ENCODE measurements at places on chromosomes 4 and X. TPM values are rescaled to one million over a fixed set of nuclear protein-coding genes. Genes with fewer than 3 reads are reported as not detected.
A peak's percentile ranks its signal among the peaks of the same experiment; 100 is the strongest.

GRCh38 chrX:136953867-136954787 lies 73.6 kb upstream of the RBMX start:
- DNase-seq: peak; percentile 25

DNA sequence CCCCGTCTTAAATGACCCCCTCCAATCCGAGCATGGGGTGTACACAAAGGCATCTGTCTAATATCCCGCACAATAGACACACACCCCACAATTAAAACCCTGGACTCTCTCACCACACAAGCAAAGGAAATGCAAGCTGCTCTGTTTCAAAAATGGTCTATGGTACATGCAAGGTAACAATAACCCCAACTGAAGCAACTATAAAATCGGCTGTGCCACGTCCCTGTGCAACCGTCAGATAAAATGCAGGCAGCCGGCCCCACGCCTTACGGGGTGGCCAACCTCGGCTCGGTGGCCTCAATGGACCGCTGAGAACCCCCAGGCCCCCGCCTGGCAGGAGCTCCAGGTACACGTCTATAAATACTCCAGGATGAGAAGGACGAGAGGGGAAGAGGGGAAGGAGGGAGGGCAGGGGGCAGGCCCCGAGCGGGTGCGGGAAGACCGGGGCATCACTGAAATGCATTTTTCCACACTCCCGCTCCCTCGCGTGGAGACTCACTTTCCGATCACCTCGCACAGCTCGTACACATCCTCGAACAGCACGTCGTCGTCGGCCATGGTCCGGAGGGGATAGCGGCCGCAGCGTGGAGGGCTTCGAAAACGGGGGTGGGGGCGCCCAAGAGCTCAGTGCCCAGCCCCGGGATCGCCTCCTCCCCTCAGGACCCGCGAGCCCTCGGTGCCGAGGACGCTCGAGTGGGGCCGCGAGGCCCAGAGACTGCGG lies 763 bp downstream of the CASK start:
- DNase-seq: peak; percentile 13

DNA sequence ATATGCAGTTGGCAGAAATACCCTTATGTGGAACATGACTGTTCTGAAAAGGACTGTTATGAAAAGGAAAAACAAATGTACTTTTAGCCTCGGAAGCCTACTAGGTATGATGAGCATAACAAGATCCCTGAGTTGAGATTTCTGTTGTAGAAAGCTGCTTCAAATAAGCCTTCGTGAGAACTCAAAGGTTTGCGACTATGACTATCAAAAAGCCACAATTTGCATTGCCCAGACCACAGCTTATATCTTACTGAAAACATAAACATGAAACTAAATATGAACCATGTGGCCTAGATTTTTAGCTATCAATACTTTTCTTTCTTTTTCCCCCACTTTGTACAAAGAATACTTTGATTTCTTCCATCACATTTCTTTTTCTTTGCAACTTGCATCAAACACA lies 398.2 kb upstream of the LCORL start:
- DNase-seq: no peak

GRCh38 chrX:136250191-136251040 lies 784 bp downstream of the MAP7D3 start:
- peak; percentile 18 for DNase-seq

Gene MFAP3L
- 0.14 TPM for total RNA-seq

DNA sequence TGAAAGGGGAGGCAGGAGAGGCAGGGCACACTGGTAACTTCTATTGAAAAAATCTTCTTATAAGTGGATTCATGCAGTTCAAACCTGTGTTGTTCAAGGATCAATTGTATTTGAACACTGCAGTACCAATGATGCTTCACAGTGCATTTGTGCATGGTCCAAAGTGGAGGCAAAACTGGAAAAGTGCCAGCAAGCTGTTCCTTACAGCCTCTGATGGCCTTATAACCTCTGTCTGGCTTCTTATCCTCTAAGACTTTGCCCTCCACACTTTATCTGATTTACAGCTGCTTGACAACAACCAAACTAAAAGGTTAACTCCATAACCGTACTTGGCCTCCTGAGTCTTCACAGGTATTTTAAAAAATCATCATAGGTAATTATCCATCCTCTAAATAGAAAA lies 40.4 kb downstream of the MAGEB17 start:
- DNase-seq: no peak

DNA sequence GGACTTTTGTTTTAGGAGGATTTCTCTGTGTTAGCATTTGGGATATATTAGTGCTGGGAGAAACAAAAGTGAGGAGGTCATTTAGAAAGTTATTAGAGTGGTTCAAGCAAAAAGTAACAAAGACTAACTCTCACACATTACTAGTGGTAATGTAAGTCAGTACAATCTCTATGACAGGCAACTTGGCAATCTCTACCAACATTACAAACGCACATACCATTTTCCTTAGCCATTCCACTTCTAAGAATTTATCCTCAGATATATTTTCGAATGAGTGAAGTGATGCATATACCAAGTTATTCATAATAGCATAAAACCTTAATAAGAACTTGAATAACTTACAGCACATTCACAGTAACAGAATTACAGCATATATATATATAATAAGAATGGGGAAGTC lies 146.2 kb downstream of the PRSS12 start:
- no peak for DNase-seq

GRCh38 chr4:46839128-46839527 lies 69.9 kb downstream of the COX7B2 start:
- DNase-seq: no peak

Gene SLC49A3
- total RNA-seq: 0.74 TPM

DNA sequence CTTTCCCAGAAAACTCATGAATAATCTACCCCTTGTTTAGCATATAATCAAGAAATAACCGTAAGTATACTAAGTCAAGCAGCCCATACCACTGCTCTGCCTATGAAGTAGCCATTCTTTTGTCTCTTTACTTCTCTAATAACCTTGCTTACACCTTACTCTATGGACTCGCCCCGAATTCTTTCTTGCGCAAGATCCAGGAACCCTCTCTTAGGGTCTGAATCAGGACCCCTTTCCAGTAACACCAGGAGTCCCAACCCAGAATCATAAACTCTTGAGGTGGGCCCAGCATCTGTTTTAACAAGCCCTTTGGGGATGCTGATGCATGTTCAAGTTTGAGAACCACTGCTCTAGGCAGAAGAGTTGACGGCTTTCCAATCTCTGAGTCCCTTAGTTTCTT lies 119.6 kb downstream of the BEND2 start:
- no peak for DNase-seq

GRCh38 chr4:26029568-26030131 lies 115.6 kb downstream of the SMIM20 start:
- no peak for DNase-seq

DNA sequence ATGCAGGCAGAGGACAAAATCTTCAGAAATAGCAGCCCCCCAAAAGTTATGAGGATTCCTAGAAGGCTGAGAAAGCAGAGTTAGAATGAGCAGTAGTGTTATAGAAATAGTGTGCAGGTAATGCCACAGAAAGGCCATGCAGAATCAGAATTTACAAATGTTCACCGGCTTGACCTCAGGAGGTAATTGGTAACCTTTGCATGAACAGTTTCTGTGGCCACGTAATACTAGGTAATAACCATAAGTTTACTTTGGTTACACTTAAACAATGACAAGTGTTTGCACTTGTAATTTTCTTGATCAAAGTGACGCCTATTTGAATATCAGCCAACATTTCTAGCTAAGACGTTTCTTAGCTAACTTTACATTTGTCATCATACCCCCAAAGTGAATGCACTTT lies 393.6 kb downstream of the GPAT3 start:
- no peak for DNase-seq

Gene GPR173
- total RNA-seq: not detected

Gene KDR
- total RNA-seq: not detected

GRCh38 chr4:188408244-188409030 lies 269.2 kb downstream of the TRIML1 start:
- no peak for DNase-seq

Gene LRRC66
- 0.11 TPM for total RNA-seq

Gene TMEM150C
- not detected for total RNA-seq

- DNase-seq: no peak
Measured at GRCh38 chrX:132730266-132730665, 228.2 kb downstream of the HS6ST2 start.

- no peak for DNase-seq
Measured at GRCh38 chr4:180350901-180351300, 1892.3 kb upstream of the TENM3 start.

Gene MAGEB1
- not detected for total RNA-seq

- peak; percentile 57 for DNase-seq
Measured at GRCh38 chrX:107628662-107629539, 591 bp downstream of the PRPS1 start.

- DNase-seq: no peak
Measured at GRCh38 chr4:94428884-94429283, 22.9 kb upstream of the PDLIM5 start.

DNA sequence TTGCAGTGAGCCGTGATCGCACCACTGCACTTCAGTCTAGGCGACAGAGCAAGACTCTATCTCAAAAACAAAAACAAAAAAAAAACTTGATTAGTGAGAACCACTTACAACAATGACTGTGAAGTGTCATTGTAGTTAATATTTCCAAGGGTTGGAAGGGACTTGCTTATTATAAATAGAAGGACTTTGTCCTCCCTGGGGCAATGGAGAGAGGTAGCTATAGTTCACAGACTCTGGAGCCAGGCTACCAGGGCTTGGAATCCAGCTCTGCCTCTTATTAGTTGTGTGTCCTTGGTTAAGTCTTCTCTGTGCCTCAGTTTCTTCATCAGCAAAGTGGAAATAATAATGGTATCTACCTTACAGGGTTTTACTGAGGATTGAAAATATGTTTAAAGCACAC lies 51.6 kb downstream of the TMEM150C start:
- no peak for DNase-seq

- DNase-seq: no peak
Measured at GRCh38 chr4:139589336-139590018, 33.5 kb upstream of the SETD7 start.

GRCh38 chr4:85970535-85970934 lies 389.3 kb downstream of the MAPK10 start:
- no peak for DNase-seq

- no peak for DNase-seq
Measured at GRCh38 chrX:48569958-48570357, 4.3 kb upstream of the RBM3 start.

Gene BEX5
- total RNA-seq: 1.9 TPM

- DNase-seq: no peak
Measured at GRCh38 chrX:88604433-88605221, 142.4 kb upstream of the CPXCR1 start.

Gene TKTL1
- total RNA-seq: 0.07 TPM

DNA sequence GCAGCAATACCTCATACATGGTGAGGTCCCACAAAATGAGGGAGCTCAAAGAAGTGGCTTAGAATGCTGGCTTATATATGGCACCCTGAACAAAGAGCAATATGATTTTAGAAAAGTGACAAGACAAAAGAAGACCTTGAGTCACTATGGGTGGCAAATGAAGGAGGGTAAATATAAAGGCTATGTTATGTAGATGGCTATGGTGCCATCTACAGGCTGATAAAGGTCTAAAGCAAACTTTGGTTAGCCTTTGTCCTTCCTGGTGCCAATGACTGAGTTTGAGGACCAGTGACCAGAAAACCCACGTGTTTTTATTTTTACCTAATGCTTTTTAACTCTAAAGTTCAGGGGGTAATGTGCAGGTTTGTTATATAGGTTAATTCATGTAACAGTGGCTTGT lies 151.8 kb downstream of the CCNG2 start:
- no peak for DNase-seq

DNA sequence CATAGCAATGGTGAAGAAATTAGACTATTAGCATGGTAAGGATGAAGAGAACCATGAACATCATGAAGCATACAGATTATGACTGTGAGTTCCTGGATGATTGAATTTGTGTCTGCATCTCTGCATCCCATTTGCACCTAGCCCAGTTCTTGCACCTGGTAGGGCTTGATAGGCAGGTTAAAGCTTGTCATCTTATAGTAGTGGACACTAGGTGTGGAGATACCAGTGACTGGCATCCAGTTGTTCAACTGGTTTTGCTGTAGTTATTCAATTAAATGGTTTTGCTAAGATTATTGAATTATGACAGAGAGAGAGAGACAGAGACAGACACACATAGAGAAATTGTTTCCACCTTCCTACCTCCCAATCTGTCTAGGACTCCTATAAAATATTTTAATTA lies 5.0 kb downstream of the ADH7 start:
- no peak for DNase-seq

DNA sequence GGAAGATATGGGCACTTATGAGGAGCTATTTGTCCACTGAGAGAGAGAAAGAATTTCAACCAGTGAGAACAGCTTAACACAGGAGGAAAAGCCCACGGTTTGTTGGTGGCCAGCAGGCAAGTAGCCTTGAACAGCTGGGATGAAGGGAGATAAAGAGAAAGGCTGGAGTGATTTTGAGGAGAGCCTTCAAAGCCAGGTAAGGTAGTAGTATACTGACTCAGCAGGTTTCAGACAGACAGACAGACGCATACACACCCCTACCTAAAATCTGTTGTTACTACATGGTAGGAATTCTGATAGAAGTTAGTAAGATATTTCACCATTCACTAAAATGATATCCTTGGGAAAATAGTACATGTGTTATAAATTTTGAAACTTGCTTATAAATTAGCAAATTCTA lies 60.5 kb downstream of the SEC24D start:
- DNase-seq: no peak

- no peak for DNase-seq
Measured at GRCh38 chr4:51907006-51907669, 64.2 kb downstream of the DCUN1D4 start.

GRCh38 chr4:11313157-11313943 lies 115.3 kb downstream of the HS3ST1 start:
- DNase-seq: no peak

DNA sequence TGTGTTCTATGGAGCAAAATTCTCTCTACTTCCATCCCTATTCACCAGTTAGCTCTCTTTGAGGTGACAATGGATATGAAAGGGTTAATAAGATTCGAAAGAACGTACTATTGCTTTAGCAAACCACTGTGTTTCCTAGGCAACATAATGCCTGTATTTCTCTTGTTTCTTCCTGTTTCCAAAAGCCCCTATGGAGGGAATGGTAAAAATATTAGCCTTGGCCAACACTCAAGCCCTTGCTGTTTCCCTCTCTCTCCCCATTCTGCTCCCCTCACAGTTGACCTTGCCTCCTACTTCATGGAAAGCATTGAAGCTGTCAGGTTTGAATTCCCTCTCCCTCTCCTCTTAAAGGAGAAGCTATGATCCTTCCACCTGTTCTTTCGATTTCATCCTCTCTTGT lies 9.6 kb upstream of the PGRMC1 start:
- no peak for DNase-seq

DNA sequence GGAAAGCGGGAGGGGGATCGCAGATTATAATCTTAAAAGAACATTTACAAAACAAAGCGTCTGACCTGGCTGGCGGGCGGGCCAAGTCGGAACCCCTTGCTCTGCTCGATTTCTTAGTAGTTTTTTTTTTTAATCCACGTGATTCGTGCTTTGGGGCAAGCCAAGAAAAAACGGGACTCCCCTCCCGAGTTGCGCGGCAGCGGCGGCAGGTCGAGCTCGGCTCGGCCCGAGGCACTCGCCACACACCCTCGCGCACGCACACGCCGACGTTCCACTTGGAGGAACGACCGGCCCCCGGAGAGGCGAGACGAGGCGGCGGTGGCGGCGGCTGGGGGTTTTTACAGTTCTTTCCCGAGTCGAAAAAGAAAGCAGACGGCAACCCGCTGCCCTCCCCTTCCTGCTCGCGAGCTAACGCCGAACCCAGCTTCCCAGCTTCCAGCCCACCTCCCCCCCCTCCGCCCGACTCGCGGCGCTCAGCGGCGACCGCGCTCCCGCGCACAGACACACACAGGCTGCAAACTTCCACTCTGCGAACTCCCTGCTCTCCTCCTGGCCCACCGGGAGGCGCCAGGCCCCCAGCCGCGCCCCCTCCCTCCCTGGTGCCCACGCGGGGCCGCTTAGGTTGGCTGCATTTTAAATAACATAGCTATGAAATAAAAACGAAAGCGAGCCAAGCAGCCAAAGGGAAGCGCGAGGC lies 1.2 kb downstream of the BCOR start:
- peak; percentile 63 for DNase-seq
